ENCODE measurements at places on chromosomes 16 and 17.

DNA sequence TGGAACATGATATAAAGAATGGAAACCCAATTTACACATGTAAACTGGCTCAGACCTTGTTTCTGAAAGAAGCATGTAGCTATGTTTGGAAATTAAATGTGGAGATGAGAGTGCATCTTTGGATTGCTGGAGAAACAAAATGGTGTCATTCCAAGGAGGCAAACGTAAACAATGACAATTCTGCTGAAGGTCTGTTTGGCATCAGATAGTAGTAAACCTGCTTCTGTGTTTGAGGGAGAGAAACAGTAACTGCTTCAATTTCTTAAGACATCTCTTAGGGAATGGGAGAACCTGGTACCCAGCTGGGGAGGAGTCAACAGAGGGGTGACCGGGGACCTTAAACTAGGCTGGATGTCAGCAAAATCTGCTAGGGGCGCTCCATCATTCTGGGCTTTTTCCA lies 23.5 kb downstream of the GPRC5B start:
- no peak for DNase-seq

DNA sequence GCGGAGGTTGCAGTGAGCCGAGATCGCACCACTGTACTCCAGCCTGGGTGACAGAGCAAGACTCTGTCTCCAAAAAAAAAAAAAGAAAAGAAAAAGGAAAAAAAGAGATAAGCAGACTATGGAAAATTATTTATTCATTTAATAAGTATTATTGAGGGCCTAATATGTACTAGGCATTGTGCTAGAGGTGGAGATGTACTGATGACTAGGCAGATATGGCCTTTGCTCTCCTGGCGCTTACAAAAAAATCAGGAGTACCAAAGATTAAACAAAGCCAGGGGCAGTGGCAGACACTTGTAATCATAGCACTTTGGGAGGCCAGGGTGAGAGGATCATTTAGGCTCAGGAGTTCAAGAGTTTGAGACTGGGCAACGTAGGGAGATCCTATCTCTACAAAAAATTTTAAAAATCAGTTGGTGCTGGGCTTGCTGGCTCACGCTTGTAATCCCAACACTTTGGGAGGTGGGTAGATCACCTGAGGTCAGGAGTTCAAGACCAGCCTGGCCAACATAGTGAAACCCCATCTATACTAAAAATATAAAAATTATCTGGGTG lies 10.4 kb upstream of the TNRC6A start:
- DNase-seq: no peak

- peak; percentile 35 for DNase-seq
Measured at GRCh38 chr16:24983561-24983960, 31.6 kb downstream of the ARHGAP17 start.

GRCh38 chr17:72219137-72219823 lies 98.5 kb downstream of the SOX9 start:
- no peak for DNase-seq

GRCh38 chr17:41334385-41335305 lies 16.0 kb downstream of the KRT33A start:
- no peak for DNase-seq
